ENCODE measurements at places on chromosomes 6 and 20.

GRCh38 chr6:125104425-125104824, 49.1 kb upstream of the TPD52L1 start:
- DNase-seq = peak; percentile 68

- no peak for DNase-seq
Measured at GRCh38 chr20:39850246-39850645, 838.8 kb downstream of the MAFB start.

DNA sequence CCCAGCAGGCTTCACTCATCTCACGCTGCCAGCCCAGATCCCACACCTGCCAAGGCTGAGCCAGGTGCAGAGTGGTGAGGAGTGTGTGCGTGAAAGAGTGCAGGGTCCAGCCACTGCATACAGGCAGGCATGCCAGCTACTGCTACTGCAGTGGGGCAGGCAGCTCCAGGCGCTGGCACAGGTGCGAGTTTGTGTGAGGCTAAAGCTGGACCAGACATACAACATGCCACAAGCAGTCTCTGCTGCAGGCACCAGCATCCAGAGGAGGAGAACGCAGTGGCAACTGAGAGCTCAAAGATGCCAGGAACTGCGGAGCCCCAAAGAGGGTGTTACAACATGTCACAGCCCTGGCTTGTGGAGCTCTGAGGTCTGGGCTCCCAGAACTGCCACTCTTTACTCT, 149.8 kb downstream of the EYS start:
- no peak for DNase-seq

DNA sequence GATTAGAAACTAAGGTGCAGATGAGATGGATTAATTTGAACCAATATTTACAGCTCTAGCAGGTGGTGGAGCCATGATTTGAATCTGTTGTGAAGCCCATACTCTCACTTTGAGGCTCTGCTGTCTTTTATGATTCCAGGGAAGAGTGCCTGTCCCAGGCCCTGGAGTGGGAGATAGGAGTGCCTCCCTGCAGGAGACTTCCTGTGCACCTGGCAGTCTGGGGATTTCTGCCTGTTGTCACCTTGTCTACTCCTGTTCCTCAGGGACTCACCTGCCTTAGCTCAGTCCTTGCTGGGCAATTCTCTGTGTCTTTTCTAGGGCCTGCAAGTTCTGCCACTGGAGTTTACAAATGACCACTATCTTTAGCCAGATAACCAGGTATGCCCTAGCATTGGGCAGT, 46.3 kb downstream of the SCAND1 start:
- no peak for DNase-seq

DNA sequence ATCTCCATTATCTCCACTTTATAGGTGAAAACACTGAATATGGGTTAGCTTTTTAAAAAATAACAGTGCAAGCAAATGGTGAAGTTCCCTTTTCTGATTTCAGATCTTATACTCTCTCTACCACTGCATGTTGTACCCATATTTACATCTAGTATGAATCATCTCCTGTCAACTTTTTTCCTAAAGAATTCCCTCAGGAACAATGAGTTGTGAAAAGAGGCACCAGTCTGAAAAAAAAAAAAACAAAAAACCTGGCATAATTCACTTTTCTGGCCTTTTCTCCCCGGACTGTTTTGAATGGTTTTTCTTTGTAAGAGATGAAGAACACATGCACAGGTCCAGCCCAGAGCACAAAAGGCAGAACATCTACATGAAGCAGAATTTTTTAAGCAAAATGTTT, 596.0 kb downstream of the COL12A1 start:
- DNase-seq = no peak
